RPMI7951 (cell line): ENCODE measurements at places on chromosomes 12 and 14. TPM values are rescaled to one million over a fixed set of nuclear protein-coding genes. Genes with fewer than 3 reads are reported as not detected.
A peak's percentile ranks its signal among the peaks of the same experiment; 100 is the strongest.

GRCh38 chr12:120677765-120678473 lies 9.0 kb upstream of the MLEC start:
- DNase-seq: peak; percentile 63

DNA sequence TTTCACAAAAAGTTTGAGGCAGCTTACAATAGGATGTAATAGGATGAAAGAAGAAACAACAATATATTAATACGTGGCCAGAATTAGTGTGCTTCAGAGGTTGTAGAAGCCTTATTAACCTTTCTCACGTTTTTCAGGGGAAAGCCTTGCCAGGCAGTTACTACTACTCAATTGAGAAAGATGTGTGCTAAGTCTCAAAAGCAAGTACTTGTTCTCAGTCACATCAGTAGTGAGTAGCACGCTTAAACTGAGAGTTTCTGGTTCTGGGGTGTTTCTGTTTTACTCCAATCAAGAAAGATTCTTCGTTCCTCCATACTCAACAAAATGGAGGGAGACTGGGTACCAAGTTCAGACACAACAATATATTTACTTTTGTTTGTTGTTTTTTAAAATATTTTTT lies 38.7 kb downstream of the KLC1 start:
- DNase-seq: no peak

DNA sequence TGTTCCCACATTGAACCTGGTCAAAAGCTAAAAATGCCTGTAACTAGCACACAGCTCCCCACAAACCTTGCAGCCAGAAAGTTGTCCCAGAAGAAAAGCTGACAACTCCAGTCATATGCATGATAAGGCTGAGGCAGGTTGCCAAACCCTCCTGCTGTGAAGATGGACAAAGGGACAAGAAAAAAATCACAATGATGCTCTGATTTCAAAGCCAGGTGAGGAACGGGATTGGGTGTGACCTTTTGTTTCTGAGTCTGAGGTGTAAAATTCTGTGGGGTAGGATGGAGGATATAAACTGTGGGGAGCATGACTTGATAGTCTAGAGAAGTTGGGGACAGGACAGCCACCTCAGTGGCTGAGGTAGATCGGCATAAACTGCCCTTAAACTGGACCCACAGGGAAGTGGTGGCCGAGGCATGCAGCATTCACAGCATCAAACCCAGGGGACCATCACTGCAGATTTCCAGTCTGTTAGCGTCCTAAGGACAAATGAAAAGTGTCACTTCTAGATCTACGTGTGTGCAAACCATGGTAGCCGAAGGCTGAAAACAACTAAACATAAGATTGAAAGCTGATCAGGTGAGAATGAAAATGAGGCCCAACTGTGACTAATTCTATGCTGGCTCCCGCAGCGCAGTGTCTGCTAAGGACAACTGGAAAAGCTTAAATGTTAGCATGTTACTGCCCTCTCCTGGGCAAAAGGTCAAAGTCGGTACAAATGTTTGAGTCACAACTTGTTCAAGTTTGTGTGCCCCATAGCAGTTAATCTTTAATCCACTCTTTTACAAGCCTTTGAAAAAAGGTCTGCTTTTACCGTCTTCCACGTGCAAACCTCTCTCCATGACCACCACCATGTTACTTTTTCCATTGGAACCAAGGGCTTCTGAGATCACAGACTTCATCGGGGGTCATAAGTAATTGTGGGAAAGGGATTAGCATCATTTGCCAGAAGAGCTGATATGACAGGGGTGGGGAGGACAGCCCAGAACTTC lies 39.8 kb downstream of the GRIN2B start:
- peak; percentile 51 for DNase-seq

The CLEC4A gene
- total RNA-seq: 0.48 TPM in 1 of 2 replicates, not detected in the other

The HOXC5 gene
- total RNA-seq: 0.78 and 2.0 TPM in 2 replicates
